ENCODE measurements at places on chromosomes 2 and 18. TPM values are rescaled to one million over a fixed set of nuclear protein-coding genes. Genes with fewer than 3 reads are reported as not detected.

- H3K36me3 ChIP-seq: peaks cover 9% of the 10 kb centered on the region
- H3K4me3 ChIP-seq: peak within 1 kb of the TSS; percentile 31
- no peaks in the 10 kb centered on the region for H3K27me3 ChIP-seq
- H3K4me1 ChIP-seq: peaks cover 43% of the 10 kb centered on the region
- peak; percentile 69 for DNase-seq
Measured at GRCh38 chr2:74379851-74380789, at the start of gene DCTN1. Gene DCTN1 (minus strand): TSS chr2:74380311. CDS start chr2:74380037, 274 bp downstream.

CNRIP1 gene
- 9.3 TPM for polyA plus RNA-seq

- DNase-seq: no peak
- no peaks in the 10 kb centered on the region for H3K4me1 ChIP-seq
- no peak overlapping the region for H3K27ac ChIP-seq
- no peaks in the 10 kb centered on the region for H3K36me3 ChIP-seq
Measured at GRCh38 chr2:239892441-239893235, 132.5 kb downstream of the NDUFA10 start.

LTBP1 gene
- polyA plus RNA-seq: 216 TPM

GRCh38 chr2:47862949-47863348, 43.3 kb downstream of the FBXO11 start:
- H3K4me1 ChIP-seq: peaks cover 12% of the 10 kb centered on the region
- no peaks in the 10 kb centered on the region for H3K36me3 ChIP-seq
- H3K27ac ChIP-seq: no peak overlapping the region
- DNase-seq: no peak
- no peak overlapping the region for H3K4me3 ChIP-seq
- H3K27me3 ChIP-seq: no peaks in the 10 kb centered on the region
